HTR-8/SVneo (cell line): ENCODE measurements at places on chromosomes 2 and 18.

- DNase-seq: no peak
Observed at GRCh38 chr18:40532046-40532445, 1423.0 kb upstream of the PIK3C3 start.

- DNase-seq: no peak
Observed at GRCh38 chr18:51447351-51448342, 250.2 kb upstream of the MEX3C start.

DNA sequence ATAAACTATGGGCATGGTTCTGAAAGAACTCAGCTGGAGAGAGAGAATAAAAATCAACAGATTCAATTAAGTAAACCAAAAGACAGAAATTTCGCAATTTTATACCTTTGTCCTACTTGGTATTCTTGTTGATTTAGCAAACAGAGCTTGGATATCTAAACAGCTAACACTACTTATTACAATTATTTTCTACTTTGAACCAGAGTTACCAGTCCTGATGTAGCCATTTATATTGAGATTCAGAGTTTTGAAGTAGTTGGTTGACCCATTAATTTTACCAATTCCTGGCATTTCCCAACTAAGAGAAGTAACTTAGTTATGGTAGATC is 48.9 kb downstream of the ASXL2 start:
- DNase-seq: no peak

GRCh38 chr2:119574108-119574815 is 30.0 kb downstream of the CFAP221 start:
- DNase-seq: no peak

DNA sequence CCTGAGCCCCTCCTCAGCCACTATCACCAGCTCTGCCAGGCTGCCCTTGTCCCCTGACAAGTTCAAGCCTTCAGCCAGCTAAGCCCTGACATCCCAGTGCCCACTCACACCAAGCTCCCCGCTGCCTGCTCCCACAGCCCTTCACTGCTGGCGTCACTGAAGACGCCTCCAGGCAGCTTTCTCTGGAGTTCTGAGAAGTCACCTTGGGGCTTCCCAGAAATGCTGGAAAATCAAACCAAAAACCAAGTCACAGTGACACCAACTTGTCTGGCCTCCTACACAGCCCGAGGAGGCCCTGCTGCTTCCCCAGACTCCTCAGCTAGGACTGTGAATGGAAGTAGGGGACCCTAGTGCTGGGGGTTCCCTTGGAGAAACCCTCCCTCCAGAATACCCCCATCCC is 2.2 kb upstream of the TNS1 start:
- DNase-seq: no peak

- DNase-seq: no peak
Observed at GRCh38 chr2:232973796-232974195, 39.3 kb downstream of the NGEF start.

GRCh38 chr2:230903231-230904150 is 21.6 kb downstream of the GPR55 start:
- no peak for DNase-seq

GRCh38 chr18:36757991-36758390 is 70.8 kb downstream of the TPGS2 start:
- DNase-seq: no peak

GRCh38 chr2:98849113-98849512 is 86.9 kb downstream of the CRACDL start:
- no peak for DNase-seq

GRCh38 chr2:137205324-137205723 is 440.0 kb downstream of the THSD7B start:
- no peak for DNase-seq

- no peak for DNase-seq
Observed at GRCh38 chr2:147698166-147698565, 146.7 kb upstream of the ACVR2A start.

DNA sequence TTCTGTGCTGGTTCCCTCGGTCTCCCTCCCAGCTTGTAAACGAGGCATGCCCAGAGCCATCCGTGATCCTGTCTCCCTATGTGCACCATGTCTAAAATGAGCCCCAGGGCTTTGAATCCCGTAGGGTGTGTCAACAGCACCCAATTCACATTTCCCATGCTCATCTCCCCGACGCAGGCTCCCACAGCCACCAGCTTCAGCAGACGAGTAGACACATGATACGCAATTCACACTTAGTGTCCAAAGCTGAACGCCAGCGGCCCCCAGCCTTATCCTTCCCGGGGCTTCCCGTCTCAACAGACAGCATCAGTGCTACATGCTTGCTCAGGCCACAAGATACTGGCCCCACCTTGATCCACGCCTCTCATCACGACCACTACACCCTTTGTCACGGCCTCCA is 88.1 kb downstream of the EIPR1 start:
- no peak for DNase-seq

- DNase-seq: no peak
Observed at GRCh38 chr2:149782572-149782971, 195.0 kb upstream of the MMADHC start.

- DNase-seq: no peak
Observed at GRCh38 chr2:39139511-39140237, 18.8 kb upstream of the SOS1 start.

DNA sequence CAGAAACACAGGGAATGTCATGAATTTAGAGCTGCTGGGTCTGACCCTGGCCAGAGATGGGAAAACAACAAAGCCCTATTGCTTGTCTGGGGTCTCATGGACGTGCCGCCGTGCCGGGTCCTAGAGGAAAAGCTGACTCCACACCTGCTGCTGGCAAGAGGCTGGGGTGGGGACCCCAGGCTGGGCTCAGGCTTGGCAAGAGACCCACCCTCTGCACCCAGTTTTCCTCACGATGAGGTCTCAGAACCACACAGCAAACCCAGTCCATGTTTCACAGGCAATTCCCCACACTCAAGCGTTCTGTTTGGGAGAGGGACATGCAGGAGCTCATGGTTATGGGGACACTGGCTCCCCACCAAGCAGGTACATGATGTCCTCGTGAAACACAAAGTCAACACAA is 367.3 kb upstream of the SALL3 start:
- DNase-seq: no peak

GRCh38 chr18:59961070-59961469 is 61.3 kb downstream of the PMAIP1 start:
- no peak for DNase-seq

DNA sequence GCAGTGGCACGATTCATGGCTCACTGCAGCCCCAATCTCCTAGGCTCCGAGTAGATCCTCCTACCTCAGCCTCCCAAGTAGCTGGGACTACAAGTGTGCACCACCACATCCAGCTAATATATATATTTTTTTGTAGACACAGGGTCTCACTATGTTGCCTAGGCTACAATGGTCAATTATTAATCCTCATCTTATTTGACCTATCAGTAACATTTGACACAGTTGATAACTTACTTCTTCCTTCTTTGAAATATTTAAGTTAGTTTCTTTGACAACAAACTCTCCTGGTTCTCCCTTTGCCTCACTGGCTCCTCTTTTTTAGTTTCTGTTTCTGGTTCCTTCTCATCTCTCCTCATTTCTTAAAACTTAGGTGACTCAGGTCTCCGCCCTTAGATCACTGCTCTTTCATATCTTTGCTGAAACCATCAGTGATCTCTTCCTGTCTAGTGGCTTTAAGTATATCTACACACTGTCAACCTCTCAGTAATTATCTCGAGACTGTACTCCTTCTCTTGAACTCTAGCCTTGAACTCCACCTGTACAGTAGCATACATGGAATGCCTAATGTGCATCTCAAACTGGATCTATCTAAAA is 11.5 kb downstream of the PGAP1 start:
- no peak for DNase-seq

- no peak for DNase-seq
Observed at GRCh38 chr2:46985512-46985911, 69.9 kb upstream of the MCFD2 start.

GRCh38 chr2:98907385-98907784 is 28.6 kb downstream of the CRACDL start:
- no peak for DNase-seq

- no peak for DNase-seq
Observed at GRCh38 chr2:10826625-10827024, 14.0 kb upstream of the PDIA6 start.

DNA sequence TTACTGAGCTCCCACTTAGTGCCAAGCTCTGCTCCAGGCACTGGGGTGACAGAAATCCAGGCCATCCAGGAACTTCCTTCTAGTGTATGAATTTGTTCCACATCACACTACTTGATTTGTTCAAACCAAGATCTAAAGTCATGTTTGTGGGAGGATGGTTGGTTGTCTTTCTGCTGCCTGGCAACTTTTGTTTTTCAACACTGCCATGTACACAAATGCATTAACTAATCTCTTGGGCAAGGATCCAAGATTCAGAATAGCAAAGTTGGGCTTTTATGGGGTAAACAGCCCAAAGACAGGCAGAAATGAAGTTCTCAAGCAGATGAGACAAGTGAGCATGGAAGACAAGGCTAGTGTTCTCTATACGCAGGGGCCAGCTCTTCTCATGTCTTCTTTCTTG is 53.4 kb upstream of the PROKR1 start:
- no peak for DNase-seq

- peak; percentile 35 for DNase-seq
Observed at GRCh38 chr18:77067291-77068061, 65.1 kb downstream of the MBP start.

DNA sequence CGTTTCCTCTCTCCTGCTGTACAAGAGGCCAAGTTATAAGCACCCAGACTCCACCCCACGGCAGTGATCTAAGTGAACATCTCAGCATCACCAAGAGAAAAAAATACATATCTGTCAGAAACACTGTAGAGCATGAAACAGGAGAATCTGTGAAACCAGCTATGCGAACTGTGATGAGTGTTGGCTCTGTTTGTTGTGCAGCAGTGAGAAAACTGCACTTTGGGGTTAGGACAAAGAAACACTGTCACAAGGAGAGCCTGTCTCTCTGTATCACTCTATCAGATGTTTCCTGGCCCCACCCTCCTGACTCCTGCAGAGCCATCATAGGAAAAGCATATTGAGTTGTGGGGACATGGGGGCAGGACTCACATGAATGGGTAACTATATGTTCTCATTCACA is 87.1 kb downstream of the LAMA3 start:
- DNase-seq: no peak

- peak; percentile 25 for DNase-seq
Observed at GRCh38 chr2:181904022-181904632, 12.6 kb downstream of the ITPRID2 start.

- DNase-seq: no peak
Observed at GRCh38 chr2:146477383-146477782, 1367.4 kb upstream of the ACVR2A start.

GRCh38 chr2:158142568-158143332 is 41.1 kb downstream of the UPP2 start:
- DNase-seq: no peak

GRCh38 chr2:25044990-25045389 is 3.1 kb downstream of the EFR3B start:
- no peak for DNase-seq

DNA sequence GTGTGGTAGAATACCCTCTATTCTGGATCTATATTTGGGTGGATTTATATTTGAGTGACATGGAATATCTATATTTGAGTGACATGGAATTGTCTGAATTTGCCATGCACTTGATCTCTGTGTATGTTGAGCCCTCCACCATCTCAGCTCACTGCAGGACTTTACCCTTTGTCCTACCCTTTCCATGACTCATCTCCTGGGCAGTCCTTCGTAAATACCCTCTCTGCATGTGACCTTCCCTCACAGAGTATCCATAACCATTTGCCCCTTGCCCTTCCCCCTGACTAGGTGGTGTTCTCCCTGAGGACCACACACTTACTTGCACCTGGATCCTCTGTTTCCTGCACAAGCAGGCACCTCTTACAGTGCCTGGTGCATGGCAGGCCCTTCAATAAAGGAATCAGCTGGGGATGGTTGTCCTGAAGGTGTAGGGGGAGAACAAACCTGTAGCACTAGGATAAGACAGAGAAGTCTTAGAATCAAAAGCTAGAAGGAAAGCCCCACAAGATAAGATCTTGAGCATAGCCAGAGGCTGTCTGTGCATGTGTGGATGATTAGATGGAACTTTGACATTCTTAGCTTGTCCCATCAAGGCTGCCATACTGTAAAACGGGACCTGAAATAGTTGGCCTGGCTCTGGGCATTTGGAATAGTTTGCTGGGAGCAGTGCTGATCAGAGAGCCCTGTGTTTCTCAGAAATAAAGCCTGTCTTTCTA is 230.4 kb downstream of the FHOD3 start:
- DNase-seq: no peak

DNA sequence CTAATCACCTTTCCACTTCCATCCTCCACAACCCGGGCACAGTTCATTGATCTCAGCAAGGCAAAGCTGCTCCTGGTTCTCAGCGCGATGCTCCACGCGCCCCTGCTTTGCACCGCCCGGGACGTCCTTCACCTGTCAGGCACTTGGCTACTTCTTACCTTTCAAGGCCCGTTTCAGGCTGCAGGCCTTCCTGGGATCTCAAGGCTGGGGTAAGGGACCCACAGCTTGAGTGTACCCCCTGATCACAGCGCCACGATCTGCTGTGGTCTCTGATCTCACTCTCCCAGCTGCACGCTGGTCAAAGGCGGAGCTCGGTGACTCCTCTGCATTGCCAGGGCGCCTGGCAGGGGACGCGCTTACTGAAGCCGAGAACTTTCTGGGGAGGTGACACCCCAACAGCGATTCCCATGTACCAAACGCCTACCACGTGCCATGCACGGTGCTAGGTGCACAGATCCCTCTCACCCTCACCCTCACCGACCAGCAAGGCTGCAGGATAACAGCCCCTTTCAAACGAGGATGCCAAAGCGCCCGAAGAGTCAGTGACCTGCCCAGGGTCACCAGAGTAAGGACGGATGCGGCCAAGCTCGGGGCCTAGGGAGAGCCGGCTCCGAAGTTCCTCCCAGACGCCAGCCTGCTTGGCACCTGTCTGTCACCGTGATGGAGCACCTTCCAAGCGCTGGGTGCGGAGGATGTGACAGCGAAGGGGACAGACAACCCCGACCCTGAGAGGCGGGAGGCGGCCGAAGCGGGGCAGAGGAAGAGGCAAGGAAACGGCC is 818 bp downstream of the ITGB1BP1 start:
- DNase-seq: peak; percentile 46

DNA sequence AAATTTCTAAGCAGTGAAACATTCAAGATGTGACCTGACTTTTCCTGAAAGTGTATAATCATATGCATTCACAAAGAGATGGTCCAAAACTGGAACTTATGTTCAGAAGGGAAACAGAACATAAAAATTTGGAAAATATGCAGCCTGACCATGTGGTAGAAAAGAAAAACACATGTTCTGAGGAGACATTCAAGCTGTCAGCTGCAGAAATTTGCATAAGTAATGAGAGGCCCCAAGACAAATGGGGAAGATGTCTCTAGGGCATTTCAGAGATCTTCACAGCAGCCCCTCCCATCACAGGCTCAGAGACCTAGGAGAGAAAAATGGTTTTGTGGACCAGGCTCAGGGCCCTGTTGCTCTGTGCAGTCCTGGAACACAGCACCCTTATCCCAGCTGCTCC is 123.8 kb downstream of the RPIA start:
- DNase-seq: no peak
